Stimulated activated CD8-positive, alpha-beta memory T cell treated with anti-CD3 and anti-CD28 coated beads, Interleukin-15, amount 100 ng/mL, for 48 hours (primary cell): ENCODE measurements at places on chromosomes 12 and 14.

DNA sequence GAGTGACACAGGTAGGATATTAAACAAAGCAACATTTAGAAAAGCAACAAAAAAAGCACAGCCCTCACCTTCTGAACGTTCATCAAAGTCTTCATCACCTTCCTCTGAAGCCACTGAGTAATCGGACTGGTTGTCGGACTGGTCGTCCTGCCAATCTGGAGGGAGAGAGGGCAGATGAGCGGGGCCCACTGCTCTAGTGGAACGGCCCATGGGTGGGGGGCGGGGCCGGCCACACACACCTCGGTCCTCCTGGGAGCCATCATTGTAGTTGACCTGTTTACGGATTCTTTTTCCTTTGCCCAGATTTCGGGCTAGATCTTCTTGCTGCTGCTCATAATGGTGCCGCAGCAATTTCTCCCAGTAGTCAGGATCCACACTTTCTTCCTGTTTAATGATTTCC lies 14.9 kb upstream of the NOP2 start:
- DNase-seq: no peak

GRCh38 chr12:116672842-116673516 lies 64.9 kb downstream of the SPRING1 start:
- DNase-seq: no peak

DNA sequence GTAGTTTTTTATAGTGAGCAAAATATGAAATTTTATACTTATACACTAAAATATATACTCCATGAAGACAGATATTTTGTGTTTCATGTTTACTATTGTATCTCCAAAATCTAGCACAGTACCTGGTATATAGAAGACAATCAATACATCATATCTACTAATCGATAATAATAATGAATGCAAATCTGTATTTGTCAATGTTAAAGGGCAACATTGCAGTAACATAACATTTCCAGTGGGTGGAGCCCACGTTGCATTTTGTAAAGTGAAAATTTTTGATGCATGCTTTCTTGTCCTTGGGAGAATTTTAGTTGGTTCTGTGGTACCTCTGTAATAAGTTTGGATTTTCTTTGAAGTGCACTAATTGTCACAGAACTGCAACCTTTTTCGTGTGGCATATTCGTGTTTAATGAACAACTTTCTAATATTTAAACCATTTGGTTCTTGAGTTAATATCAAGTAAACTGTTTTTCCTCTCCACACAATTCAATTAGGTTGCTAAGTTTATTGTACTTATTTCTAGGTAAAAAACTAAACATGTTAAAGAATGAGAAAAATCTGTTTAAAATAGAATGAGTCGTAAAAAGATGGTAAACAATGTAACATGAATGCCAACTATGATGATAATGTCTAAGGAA lies 47.4 kb downstream of the AVPR1A start:
- no peak for DNase-seq

GRCh38 chr14:64508215-64508776 lies 3.7 kb downstream of the ZBTB1 start:
- no peak for DNase-seq

DNA sequence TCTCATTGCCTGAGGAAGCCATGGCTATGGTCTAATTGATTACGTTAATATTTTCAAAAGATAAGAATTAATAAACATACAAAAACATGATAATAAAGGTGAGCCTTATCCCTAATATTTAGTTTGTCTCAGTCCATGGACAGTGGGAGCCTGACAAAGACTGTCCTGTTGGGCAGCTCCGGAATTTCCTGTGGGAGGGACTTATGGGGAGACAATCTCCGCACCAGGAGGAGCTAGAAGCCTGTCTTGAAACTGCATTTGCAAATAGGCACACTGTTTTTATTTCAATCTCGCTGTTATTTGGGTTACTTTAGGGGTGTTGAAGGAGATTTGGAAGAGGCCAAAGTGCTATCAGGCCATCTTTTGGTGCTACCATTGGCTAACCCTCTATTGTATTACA lies 50.8 kb upstream of the ZDHHC17 start:
- DNase-seq: no peak
